ENCODE measurements at places on chromosomes 5 and 9. TPM values are rescaled to one million over a fixed set of nuclear protein-coding genes. Genes with fewer than 3 reads are reported as not detected.

DNA sequence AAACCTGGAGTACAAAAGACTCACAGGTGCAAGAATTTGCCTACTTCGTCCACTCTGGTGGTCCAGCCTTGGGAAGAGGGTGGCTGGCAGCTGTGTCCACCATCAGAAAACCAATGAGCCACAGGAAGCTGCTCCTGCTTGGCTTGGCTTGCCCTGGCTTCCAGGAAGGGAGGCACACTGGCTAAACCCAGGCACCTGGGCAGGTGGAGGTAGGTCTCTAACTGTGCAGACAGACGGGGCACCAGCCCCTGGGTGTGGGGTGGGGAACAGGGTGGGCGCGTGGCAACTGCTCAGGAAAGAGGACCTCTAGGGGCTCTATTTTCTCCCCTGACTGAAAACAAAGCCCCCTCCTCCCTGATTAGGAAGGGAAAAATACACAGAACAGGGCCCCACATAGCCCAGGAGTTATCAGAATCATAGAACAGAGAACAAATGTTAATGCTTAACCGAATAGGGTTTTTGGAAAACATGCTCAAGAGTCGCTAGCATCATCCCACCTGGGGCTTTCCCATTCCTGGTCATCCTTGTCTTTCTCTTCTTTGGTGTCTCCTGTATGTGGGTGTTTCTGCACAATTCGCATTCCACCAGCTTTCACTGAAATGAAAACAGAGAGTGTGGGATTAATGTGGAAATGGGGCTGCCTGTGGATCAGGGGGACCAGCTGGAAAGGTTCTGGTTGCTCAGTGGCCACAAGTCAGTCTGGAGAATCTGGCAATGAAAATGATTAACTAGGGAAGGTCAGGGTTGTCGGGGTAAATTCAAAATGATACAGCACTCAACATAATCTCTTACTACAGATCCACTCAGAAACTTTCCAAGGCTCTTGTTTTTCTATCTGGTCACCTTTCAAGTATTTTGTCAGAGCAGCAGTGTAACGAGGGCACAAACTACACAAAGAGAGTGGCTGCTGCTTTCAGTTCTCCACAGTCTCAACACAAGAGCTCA, 13.1 kb downstream of the DAP start:
- H3K27ac ChIP-seq: no peak overlapping the region
- H3K36me3 ChIP-seq: peaks cover 16% of the 10 kb centered on the region
- H3K27me3 ChIP-seq: no peaks in the 10 kb centered on the region
- DNase-seq: no peak
- no peak overlapping the region for H3K4me3 ChIP-seq

- no peaks in the 10 kb centered on the region for H3K36me3 ChIP-seq
- H3K4me1 ChIP-seq: no peaks in the 10 kb centered on the region
- no peaks in the 10 kb centered on the region for H3K27me3 ChIP-seq
- no peak for DNase-seq
- H3K27ac ChIP-seq: no peak overlapping the region
Observed at GRCh38 chr5:41878643-41879478, 8.6 kb upstream of the OXCT1 start.

DNA sequence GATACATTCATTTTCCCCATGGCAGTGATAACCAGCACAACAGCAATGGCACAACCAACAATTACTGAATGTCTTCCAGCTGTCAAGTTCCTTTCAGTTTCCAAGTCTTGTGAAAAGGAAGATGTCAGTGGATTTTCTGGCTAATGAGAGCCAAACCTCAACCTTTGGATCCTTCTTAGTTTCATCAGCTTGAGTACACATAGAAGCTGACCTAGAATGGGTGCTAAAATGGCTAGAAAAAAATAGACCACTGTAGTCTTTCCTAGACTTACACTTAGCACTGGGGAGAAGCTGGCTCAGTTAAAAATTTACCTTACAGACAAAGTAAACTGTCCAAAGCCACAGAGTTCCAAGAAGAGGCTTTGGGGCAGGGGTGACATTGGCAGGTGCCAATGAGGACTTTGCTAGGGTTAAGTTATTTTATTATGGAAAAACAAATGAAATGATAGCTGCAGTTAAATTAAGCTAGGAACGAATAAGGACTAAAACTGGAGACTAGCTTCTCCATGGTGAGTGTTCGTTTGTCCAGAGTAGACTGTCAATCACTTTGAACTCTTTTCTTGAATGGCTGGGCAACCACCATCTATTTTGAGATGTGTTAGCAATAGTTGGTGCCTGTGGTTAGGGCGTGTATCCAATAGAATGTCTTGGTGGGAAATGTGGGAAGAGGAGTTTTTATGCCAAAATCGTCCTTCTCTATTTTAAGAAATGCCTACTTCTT, 25.9 kb upstream of the TXN start:
- no peaks in the 10 kb centered on the region for H3K36me3 ChIP-seq
- H3K4me3 ChIP-seq: no peak overlapping the region
- H3K27ac ChIP-seq: no peak overlapping the region
- no peaks in the 10 kb centered on the region for H3K4me1 ChIP-seq
- H3K27me3 ChIP-seq: no peaks in the 10 kb centered on the region

DNA sequence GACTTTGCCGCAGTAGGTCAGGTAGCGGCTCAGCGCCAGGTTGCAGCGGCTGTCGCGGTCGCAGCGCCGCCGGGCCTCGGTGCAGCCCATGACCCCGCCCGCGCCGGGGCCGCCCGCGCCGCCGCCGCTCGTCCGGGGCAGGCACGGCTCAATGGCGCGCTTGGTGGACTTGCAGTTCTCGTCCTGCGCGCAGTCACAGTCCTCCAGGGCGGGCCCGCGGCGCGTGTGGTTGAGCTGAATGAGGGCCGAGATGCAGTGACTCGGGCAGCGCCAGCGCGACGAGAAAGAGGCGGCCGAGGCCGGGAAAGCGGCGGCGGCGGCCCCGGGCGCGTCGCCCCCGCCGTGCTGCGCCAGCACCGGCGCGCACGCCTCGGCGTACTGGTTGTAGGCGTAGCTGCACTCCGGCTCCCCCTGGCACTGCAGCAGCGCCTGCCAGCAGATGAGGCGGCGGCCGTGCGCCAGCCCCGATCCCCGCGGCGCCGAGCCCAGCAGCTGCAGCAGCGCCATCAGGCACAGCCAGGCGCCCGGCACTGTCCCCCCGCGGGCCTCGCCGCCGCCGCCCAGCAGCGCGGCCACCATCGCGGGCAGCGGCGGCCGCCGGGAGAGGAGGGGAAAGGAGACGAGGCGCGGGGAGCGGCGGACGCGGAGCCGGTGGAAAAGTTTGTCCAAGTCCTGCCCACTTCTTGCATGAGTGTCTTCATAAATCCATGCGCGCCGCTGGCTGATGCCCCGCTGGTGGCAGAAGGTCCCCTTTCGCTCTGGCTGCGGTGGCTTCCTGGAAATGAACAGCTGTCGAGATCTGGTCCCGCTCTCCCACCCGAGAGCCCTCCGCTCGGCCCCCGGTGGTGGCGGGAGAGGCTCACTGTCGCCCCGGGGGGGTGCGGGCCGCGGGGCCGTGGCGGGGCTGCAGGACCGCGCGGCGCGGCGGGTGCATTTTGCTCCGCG, 833 bp downstream of the GAS1 start:
- no peaks in the 10 kb centered on the region for H3K4me1 ChIP-seq
- H3K36me3 ChIP-seq: no peaks in the 10 kb centered on the region
- peaks cover 4% of the 10 kb centered on the region for H3K27me3 ChIP-seq

GRCh38 chr9:115327436-115328122, 209.6 kb upstream of the TNC start:
- H3K27me3 ChIP-seq: no peaks in the 10 kb centered on the region
- no peak overlapping the region for H3K4me3 ChIP-seq
- H3K27ac ChIP-seq: no peak overlapping the region
- DNase-seq: no peak
- no peaks in the 10 kb centered on the region for H3K36me3 ChIP-seq

DNA sequence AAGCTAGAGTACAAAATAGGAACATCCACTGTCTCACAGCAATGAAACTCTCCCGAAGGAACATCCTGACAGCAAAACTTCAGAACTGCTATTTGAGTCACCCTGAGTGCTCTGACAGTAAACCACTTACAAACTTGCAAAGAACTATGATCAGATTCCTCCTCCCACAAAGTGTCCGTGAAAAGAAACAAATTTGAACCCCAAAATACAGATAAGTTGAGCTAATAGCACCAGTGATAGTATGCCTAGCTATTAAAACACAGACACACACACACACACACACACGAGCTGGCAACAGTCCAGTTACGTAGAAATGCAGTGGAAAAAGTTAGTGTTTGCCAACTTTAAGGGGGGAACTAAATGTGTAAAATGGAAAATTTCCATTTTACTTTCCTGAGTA, 3.1 kb upstream of the GLIS3 start:
- no peak overlapping the region for H3K4me3 ChIP-seq
- H3K36me3 ChIP-seq: no peaks in the 10 kb centered on the region
- no peaks in the 10 kb centered on the region for H3K27me3 ChIP-seq
- DNase-seq: peak; percentile 49

DNA sequence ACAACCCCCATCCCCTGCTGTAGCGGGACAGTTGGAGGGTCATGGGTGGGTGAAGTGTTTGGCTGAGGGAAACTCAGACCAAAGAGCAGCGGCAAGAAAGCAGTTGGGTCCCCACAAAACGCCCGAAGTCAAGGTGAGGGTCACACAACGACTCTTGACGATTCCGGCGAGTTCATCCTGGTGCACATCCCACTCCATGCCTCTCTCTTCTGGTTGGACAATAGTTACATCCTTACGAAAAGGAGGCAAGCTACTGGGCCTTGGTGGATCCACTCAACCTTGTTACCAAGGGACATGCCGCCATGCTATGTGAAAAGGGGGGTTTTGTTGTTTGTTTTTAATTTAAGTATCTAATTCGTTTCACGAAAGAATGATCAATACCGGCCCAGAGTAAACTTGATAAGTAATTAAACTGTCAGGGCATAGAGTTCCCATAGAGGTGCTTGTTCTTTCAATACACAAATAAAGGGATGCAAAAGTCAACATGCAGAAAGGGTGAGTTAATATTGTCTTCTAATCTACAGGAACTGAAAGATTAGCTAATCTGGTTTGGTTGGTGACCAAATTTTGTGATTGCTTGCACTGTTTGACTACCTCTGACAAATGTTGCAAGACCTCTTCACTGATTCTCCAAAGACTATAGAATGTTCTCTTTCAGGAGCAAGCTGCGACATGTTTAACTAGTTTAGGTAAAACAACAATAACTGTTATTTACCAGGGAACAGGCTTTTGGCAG, 732 bp upstream of the SMIM15 start:
- no peaks in the 10 kb centered on the region for H3K4me1 ChIP-seq
- peaks cover 3% of the 10 kb centered on the region for H3K36me3 ChIP-seq
- peak overlapping the region; percentile 99 for H3K27ac ChIP-seq
- H3K4me3 ChIP-seq: peak overlapping the region; percentile 100
- DNase-seq: peak; percentile 33
- no peaks in the 10 kb centered on the region for H3K27me3 ChIP-seq

- no peaks in the 10 kb centered on the region for H3K4me1 ChIP-seq
- H3K27me3 ChIP-seq: no peaks in the 10 kb centered on the region
- H3K4me3 ChIP-seq: no peak overlapping the region
- peak; percentile 23 for DNase-seq
- no peak overlapping the region for H3K27ac ChIP-seq
Observed at GRCh38 chr5:61018062-61018461, 73.1 kb downstream of the NDUFAF2 start.

DNA sequence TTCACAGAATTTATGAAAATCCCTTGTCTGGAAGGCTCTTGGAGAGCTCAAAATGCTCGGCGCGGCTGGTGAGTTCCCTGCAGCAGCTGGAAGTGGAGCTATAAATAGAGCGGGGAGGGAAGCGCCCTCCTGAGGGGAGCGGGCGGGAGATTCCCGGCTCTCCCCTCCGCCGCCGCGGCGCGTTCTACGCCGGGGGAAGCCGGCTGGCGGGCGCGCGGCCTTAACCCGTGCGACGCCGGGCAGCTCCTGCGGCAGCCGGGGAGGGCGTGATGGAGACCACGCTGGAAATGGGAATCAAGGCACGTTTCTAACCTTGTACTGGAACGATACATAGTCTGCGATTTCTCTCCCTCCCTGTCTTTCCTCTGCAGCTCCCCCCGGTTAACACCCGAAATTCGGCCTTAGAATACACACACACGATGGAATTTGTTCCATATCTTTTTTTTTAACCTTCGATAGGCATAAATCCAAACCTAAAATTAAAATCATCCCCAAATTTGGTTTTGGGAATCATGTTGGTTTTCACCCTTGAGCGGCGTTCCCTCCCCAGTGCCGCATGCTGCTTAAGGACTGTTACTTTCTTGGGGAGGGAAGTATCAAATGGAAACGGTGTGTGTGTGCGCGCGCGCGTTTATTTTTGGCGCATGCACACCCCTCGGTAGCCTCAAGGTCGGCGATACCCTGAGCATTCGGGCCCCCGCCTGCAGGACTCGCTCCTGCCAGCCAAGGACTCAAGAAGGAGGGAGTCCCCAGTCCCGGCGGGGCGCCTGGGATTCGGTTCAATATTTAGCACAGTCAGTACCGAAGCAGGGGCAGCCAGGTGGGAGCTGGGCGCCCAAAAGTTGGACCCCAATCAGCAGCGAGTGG, 306.3 kb upstream of the KCNN2 start:
- no peak overlapping the region for H3K4me3 ChIP-seq
- peaks cover 9% of the 10 kb centered on the region for H3K27me3 ChIP-seq
- H3K27ac ChIP-seq: no peak overlapping the region
- no peaks in the 10 kb centered on the region for H3K4me1 ChIP-seq

DNA sequence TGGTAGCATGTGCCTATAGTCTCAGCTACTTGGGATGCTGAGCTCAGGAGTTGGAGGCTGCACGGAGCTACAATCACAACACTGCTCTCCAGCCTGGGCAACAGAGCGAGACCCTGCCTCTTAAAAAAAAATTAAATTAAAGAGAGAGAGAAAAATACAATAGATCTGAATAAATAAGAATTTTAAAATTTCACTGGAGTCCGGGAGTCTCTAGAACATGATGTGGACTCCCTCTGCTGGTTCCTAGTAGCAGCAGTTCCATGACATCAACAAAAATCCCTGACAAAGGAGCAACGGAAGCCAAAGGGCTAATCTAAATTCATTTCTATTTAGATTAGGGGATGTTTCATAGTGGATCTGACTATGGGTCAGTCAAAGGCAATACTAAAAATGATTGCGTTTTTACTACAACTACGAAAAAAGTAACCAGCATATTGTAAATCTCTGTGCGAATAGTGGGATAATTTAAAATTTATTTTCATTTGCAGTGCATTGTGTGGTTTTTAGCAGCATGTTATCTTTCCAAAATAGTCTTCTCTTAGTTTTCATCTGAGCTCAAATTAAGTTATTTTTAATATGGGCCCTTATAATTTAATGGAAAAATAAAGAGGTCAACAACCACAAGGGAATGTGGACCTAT, 6.7 kb downstream of the INIP start:
- no peaks in the 10 kb centered on the region for H3K4me1 ChIP-seq
- DNase-seq: peak; percentile 41
- H3K27ac ChIP-seq: no peak overlapping the region
- H3K27me3 ChIP-seq: no peaks in the 10 kb centered on the region
- no peaks in the 10 kb centered on the region for H3K36me3 ChIP-seq
- H3K4me3 ChIP-seq: no peak overlapping the region

- H3K36me3 ChIP-seq: no peaks in the 10 kb centered on the region
- H3K27me3 ChIP-seq: no peaks in the 10 kb centered on the region
- no peak overlapping the region for H3K27ac ChIP-seq
Observed at GRCh38 chr9:4421847-4422246, 68.4 kb upstream of the SLC1A1 start.

The ECSCR gene
- not detected for total RNA-seq

The CD274 gene
- total RNA-seq: 5.9 TPM

The TEX48 gene
- total RNA-seq: not detected

The ASTN2 gene
- total RNA-seq: 11.3 TPM

The PRLR gene
- total RNA-seq: 0.33 TPM

The GRXCR2 gene
- not detected for total RNA-seq

The SAXO1 gene
- total RNA-seq: 0.17 TPM

The PCDHGB5 gene
- total RNA-seq: 17.5 TPM
